ENCODE measurements at places on chromosomes 3 and 15. TPM values are rescaled to one million over a fixed set of nuclear protein-coding genes. Genes with fewer than 3 reads are reported as not detected.

Gene INAFM2
- total RNA-seq = 59.4 TPM

Gene MCF2L2
- total RNA-seq = 0.75 TPM

Gene NRG4
- total RNA-seq = not detected

Gene NMNAT3
- total RNA-seq = 12.7 TPM

Gene MFGE8
- total RNA-seq = 2,143 TPM

Gene SERPINI1
- 13.5 TPM for total RNA-seq

Gene HYAL1
- 9.3 TPM for total RNA-seq

Gene SRGAP3
- total RNA-seq = 2.0 TPM

Gene GOLGA8G
- not detected for total RNA-seq

Gene SH3BP5
- 93.1 TPM for total RNA-seq

Gene VGLL3
- total RNA-seq = 49.8 TPM

Gene REC114
- total RNA-seq = not detected

Gene FGF12
- 0.91 TPM for total RNA-seq

Gene PLSCR5
- not detected for total RNA-seq

Gene PDIA3
- 313 TPM for total RNA-seq

Gene SERPINI2
- 0.49 TPM for total RNA-seq

- no peak for DNase-seq
Observed at GRCh38 chr15:35852818-35853624, 307.1 kb upstream of the DPH6 start.

- DNase-seq = no peak
Observed at GRCh38 chr3:29649815-29650547, 369.1 kb downstream of the RBMS3 start.

GRCh38 chr3:45343947-45344346, 44.4 kb upstream of the LARS2 start:
- no peak for DNase-seq

DNA sequence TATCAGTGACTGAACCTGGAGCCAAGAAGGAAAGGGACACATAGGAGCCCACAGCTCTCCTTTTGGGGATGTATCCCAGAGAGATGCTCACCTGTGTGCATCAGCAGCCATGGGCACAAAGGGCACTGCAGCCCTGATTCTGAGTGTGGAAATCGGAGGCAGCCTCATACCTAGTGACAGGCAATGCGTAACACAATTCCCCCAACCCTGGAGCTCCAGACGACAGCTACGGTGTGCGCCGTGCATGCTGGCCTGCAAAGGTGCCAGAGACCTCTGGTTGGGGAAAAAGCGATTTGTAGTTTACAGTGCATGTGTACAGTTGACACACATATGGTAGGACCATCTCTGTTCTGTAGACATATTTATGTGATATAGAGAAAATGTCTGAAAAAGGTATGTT, 59.0 kb upstream of the PLXNA1 start:
- DNase-seq = peak; percentile 40

DNA sequence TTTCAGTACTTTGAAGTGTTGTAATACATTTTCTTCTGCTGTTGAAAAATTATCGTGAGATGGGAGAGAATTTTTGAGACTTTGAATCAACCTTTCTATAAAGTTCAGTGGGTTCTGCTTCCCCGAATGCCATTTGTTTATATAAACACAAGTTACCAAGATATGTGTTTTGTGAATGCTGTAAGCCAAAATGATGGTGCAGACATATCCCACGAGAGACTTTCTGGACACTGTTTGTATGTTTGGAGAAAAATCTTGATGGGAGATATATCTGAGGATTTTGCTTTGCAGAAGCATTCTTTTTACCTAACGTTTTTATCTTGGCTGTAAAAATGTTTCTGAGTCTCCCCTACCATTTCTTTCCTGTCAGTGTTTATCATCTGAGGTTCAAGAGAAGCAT, 526.6 kb upstream of the ZNF717 start:
- no peak for DNase-seq

- DNase-seq = no peak
Observed at GRCh38 chr3:154971341-154971740, 108.8 kb upstream of the MME start.

- no peak for DNase-seq
Observed at GRCh38 chr3:9013782-9014563, 50.7 kb upstream of the RAD18 start.

DNA sequence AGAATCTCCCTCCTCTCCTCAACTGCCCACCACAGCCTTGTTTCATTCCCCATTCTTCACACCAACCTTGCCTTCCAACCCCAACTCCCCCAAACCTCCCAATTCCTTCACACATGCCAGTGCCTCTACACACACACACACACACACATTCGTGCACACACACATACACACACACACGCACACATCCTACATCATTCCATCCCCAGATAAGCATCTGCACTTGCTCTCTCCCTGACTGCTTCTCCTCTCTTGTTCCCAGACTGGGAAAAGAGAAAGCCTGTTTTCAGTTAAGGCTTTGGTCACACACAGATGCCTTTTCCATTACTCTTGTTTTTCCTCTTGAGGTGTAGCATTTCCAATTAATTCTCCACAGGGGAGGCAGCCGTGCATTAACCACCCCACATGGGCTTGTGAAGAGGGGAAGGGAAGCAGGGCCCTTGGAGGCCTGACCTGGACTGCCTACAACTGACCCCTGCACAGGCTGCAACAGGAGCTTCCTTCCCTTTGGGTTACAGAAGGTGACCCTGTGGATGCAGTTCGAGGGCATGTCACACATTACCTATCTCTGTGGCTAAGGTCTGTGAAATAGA, 32.0 kb upstream of the BOC start:
- no peak for DNase-seq

DNA sequence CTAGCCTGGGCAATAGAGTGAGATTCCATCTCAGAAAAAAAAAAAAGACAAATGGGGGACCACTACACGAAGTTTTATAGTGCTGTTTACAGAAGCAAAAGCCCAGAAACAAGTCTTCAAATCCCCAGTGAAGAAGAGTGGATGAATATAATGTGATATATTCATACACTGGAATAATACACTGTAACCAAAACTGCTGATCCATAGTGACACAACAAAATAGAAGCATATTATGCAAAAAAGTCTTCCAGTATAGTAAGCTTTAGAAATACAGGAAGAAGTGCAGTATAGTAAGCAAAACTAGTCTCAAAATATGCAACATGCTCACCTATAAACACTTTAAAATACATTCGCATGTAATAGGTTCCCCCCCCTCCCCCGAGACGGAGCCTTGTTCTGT, 11.9 kb upstream of the FAH start:
- no peak for DNase-seq

- DNase-seq = no peak
Observed at GRCh38 chr15:38876211-38876610, 311.6 kb upstream of the RASGRP1 start.

- peak; percentile 38 for DNase-seq
Observed at GRCh38 chr3:149145356-149145755, 15.9 kb downstream of the HPS3 start.

- DNase-seq = no peak
Observed at GRCh38 chr3:152780553-152780952, 54.4 kb upstream of the P2RY1 start.

DNA sequence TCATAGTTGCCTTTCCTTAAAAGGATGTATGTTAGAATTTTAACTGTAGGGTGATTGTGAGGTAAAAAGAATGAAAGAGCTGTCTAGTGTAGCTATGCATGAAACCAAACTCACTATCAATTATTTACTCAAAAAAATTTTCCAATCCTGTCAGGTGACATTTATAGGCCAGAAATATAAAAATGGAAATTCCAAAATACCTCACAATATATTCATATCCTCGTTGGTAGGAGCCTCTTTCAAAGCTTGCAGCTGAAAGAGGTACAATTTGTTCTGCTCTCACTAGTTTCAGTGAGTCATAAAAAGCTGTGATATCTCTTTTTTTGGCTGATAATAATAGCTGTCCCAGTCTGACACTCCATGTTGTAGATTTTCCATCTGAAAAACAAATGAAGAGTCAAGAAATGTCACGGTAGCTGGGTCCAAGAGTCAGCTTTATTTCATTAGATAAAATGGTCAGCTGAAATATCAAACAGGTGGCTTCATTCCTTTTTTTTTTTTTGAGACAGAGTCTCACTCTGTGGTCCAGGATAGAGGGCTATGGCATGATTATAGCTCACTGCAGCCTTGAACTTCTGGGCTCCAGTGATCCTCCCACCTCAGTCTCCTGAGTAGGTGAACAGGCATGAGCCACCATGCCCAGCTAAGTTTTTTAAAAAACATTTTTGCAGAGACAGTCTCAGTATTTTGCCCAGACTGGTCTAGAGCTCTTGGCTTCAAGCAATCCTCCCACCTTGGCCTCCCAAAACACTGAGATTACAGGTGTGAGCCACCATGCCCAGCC, 50.8 kb upstream of the XRN1 start:
- no peak for DNase-seq

GRCh38 chr15:62492900-62493299, 327.8 kb upstream of the C2CD4B start:
- no peak for DNase-seq

DNA sequence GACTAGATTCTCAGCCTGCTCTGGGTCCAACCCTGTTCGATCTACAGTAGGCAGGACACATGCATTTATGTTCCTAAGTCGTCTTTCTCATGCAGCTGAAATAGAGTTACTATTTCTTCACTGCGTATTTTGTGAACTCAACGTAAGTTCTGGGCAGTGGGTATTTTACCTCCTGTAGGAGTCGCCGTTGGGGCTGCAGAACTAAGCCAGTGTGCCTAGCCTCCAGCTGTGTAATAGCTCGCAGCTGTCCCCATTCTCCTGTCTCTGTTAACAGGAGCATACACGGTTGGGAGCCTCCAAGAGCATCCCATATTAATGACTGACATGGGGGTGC, 58.4 kb upstream of the HRH1 start:
- no peak for DNase-seq

DNA sequence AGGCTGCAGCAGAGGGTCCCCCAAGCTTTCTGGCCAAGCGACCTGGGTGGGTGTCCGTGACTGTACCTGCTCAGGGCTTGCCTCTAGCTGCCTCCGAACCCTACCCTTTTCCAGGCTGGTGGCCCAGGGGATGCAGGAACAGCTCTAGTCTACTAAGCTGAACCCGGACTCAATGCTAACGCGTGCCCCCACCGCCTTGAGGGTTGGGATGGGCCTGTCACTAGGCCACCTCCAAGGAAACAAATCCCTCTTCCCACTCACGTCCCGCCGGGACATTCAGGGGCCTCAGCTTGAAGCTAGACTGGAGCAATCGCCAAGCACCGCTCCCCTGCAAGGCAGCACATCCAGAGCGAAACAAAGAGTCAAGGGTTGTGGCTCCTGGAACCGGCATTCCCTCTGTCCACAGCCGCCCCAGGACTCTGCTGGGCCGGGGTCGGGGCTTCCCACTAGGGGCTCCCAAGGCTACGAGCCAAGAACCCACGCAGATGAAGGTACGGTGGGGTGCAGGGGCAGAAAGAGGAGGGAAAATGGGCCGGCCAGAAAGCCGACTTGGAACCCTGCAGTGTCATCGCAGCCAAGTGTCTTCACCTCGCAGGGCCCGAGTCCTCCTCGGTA, 2.9 kb downstream of the FBXL22 start:
- peak; percentile 82 for DNase-seq

- DNase-seq = no peak
Observed at GRCh38 chr3:193574488-193575070, 18.4 kb upstream of the OPA1 start.

DNA sequence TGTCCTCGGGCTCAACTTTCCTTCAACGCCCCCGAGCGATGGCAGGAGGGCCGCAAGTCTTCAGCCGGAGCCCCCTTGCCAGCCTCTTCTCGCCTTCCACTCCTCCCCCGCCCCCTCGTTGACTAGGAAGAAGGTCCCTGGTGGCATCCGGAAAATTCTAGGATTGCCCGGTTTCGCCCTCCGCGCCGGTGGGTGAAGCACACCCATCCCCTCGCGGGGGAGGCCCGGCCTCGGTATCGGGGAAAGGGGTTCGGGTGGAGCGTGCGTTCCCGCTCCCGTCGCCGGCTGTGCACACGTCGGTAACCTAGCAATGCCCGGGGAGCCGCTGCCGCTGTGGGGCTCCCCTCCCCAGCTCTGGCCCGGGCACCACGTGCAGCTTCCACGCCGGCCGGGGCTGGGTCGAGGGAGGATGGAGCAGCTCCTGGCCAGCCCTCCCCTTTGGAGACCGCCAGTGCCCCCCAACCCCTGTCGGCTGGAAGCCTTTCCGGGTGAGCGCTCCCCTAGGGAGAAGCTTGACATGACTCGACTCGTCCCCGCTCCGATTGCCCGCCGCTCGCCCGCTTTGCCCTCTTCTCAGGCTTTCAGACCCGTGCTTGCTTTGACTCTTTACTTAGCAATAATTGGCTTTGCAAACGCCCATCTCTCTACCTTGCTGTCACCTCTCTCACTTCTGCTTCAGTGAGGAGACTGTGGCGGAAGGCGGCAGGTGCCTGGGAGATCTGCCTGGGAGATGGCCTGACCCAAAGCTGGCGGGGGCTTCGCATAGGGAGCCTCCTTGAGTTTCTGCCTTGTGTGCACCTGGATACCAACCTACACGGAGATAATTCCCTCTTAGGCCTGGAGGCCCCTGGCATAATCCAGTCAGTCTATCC, 1.3 kb downstream of the CACNA1D start:
- no peak for DNase-seq

- no peak for DNase-seq
Observed at GRCh38 chr15:32656091-32656490, 14.6 kb downstream of the SCG5 start.

DNA sequence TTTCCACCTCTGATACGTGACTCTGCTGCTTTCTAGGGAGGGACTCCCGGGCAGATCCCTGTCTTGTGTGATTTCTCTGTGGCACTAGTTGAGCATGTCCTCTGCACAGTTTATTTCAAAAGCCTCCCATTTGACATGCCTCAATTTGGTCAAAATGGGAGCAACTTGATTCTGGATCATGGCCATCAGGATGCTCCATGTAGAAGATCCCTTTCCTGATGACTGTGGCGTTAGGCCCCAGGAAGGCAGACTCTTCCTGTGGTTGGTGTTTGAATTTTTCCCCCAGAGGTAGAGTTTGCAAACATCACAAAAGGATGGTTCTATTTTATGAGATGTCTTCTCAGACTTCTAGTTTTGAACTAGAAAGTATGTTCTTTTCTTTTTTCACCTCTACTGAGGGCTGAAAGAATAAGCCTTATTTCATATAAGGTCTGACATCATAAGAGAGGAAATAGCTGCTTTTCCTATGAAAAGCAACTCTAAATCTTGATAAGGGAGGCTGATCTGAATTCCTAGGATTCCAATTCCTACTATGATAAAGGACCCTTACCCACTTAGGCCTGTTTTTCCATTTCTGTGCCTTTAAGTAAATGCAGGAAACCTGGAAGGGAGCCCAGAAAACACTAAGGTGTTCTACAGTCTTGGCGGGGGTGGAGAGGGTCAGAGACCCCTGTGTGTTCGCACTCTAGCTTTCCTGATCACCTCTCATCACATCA, 243.8 kb upstream of the CHRM5 start:
- DNase-seq = no peak

Measured in aorta (tissue), 5 donors.